ENCODE measurements at places on chromosomes 6 and 20.

- DNase-seq, result no peak
Observed at GRCh38 chr6:159728531-159728964, 1.2 kb downstream of the WTAP start.

- no peak for DNase-seq
Observed at GRCh38 chr6:108291091-108291490, 3.8 kb upstream of the AFG1L start.

- peak; percentile 50 for DNase-seq
Observed at GRCh38 chr6:27176523-27177484, 70.7 kb upstream of the PRSS16 start.

DNA sequence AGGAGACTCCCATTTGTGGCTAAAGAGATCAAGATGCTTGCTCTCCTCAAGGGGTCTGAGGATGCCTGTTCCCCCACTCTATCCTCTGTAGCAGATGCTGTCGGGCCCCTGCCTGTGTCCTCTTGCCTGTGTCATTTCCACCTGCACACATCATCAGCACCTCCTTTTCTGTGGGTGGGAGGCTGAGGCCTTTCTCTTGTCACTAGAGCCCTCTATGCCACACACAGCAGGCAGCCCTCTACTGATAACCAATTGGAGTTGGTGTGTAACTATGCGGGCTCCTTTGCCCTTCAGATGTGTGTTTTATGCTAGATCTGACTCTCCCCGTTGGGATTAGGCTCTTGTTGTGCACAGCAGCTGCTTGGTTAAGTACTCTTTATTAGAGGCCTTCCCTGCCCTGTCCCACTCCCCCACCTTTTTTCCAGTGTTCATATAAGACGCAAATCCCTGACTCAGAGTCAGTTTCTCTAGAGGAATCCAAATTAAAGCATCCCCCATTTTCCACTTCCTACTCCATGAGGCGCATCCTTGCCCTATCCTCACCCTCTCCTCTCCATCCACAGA lies 7.7 kb downstream of the TREML2 start:
- DNase-seq, result no peak

GRCh38 chr6:125380474-125380873 lies 78.7 kb upstream of the HDDC2 start:
- DNase-seq, result no peak

- no peak for DNase-seq
Observed at GRCh38 chr20:14536738-14537137, 199.3 kb upstream of the FLRT3 start.

DNA sequence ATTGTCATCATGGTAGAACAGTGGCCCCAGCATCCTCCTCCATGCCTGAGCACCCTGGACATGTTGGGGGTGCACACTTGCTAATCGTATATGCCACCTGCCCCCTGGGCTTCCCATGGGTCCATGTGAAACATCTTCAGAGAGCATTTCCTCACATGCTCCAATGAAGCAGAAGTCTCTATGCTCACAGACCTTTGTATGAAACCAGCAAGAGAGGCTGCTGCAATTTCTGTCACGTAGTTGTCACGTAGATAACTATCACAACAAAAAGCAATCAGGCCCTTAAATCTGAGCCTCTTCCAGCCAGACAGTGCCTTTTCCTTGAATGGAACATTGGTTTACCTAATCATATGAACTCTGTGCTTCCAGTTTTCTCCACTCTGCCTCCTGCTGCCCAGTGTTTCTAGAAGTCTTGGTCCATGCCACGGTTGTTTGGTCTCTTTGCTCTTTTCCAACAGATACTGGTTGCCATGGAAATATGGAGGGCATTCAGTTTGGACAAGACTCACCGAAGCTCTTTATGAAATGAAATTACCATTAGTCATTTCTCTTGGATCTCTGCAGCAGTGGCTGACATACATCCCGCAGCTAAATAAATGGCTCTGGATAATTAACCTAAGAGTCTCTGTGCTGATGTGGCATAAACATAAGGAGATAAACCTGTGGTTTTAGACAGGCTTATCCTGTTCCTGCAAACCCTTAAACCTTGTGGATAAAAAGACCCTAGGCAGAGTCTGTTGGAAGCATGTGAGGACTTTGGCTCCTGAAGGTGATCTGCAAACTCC lies 172.8 kb upstream of the SYNDIG1 start:
- DNase-seq, result peak; percentile 5

- DNase-seq, result no peak
Observed at GRCh38 chr6:88661136-88661535, 302.3 kb downstream of the RNGTT start.

GRCh38 chr20:18972251-18972876 lies 158.8 kb downstream of the SCP2D1 start:
- no peak for DNase-seq

- DNase-seq, result no peak
Observed at GRCh38 chr20:38939686-38940085, 13.5 kb downstream of the FAM83D start.

GRCh38 chr6:118589649-118590365 lies 41.7 kb downstream of the PLN start:
- DNase-seq, result peak; percentile 13

GRCh38 chr20:34561661-34562060 lies 3.1 kb downstream of the MAP1LC3A start:
- DNase-seq, result no peak

DNA sequence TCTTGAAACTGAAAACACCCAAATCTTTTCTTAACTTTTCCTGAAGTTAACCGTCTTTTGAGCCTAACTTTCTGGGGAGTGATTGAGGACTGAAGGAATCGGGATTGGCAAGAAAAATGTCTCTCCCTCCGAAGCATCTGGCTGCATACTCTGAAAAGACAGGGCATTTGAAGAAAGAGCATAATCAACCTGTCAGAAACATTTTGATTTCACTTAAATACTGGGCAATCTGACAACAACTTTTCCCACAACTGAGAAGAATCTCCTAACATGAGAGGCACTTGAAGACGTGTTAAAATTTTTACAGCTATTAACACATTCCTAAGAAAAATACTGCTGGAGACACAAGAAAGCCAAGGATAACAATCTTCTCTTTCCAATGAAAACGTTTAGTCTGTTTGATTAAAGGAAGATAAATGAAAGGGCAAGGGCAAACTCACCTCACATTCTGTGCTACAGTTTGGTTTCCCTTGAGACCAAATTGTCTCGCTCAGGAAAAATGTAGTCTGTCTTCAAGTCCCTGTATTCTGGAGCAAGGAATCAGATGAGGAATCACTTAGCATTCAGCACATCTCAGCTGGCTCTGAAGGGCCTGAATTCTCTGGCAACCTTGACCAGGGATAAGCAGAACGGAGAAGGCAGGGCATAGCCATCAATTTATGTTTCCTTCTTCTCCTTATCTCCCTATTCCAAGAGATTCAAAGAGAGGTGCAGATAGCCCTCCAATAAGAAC lies 76.1 kb downstream of the TBX18 start:
- peak; percentile 92 for DNase-seq

DNA sequence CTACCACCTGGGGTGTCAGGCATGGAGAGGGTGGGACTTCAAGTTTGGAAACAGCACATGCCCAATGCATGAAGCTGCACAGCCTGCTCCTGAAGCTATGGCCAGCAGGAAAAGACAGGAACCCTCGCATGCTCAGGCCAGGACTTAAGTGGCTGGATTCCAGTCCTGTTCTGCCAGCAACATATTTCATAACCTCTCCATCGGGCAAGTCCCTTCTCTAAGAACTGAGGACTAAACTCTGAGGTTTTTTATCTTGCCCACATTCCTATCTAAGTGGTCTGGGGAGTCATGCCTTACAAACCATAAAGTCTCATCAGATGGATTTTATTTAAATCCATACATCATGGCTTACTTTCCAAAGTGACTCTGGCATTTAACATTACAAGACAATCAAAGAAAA lies 27.5 kb upstream of the AGPAT4 start:
- peak; percentile 80 for DNase-seq

GRCh38 chr6:131945971-131946370 lies 5.2 kb downstream of the CCN2 start:
- DNase-seq, result no peak
